ENCODE measurements at places on chromosomes 16 and 17.

GRCh38 chr16:57027067-57027466 is 37.7 kb downstream of the NLRC5 start:
- DNase-seq: no peak

DNA sequence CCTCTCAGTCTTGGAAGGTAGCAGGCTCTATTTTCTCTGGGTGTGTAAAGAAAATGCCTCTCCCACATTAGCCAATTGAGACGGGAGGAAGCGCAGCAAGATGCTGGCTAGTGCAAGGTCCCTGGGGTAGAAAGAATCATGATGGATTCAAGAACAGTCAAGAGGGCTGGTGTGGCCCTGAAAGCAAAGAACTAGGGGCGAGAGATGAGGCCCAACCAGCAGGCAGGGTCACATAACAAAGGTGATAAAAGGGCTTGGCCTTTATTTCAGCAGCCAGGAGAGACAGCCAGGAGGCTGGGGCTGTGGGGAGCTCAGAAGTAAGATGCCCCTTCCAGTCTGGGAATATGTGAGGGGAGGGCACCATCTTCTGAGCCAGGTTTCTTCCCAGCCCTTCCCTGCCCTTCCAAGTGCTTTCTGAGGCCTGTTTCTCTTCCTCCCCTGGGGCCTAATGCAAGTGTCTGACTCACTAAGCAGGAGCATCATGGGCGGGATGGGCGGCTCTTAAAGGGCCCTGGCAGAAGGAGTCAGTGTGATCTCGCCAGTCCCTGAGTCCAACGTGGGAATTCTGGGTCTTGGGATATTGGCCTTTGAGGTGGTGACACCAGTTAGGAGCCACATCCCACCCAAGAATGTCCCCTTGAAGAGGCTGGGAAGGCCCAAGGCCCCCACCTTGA is 3.9 kb upstream of the NLRC5 start:
- DNase-seq: peak; percentile 93

GRCh38 chr16:57041182-57042156 is 50.9 kb upstream of the CPNE2 start:
- no peak for DNase-seq

GRCh38 chr16:2015117-2015946 is 4.3 kb upstream of the NPW start:
- DNase-seq: peak; percentile 60

- DNase-seq: peak; percentile 22
Measured at GRCh38 chr17:17876959-17877528, 40.3 kb upstream of the SREBF1 start.

DNA sequence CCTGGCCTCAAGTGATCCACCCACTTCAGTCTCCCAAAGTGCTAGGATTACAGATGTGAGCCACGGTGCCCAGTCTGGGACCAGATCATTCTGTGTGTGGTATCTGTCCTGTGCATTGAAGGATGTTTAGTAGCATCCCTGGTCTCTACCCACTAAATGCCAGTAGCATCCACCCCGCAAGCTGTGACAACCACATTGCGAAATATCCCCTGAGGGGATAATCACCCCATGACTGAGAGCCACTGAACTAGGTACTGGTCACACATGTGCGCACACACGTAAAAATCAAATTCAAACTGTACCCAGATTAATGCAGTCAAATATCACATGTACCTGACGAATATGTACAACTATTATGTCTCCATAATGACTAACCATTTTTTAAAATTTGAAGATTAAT is 35.8 kb downstream of the TEKT5 start:
- no peak for DNase-seq

GRCh38 chr17:81578561-81579225 is 26.5 kb upstream of the FAAP100 start:
- no peak for DNase-seq

DNA sequence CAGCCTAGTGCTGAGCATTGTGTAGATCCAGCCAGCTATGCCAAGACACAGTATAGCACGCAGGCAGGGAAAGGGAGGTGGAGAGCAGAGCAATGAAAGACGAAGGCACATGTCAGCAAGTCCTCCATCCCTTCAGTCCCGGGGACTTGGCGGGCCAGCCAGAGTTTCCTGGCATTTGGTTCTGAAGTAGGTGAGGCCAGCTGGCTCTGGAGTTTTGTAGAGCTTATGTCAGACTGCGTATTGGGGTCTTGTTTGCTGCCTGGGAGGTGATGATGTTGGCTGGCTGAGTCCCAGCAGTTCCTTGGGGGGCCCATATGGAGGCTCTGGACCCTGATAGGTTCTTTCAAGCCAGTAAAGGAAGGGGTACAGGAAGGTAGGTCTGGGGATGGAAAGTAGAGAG is 55.7 kb upstream of the AKTIP start:
- no peak for DNase-seq

DNA sequence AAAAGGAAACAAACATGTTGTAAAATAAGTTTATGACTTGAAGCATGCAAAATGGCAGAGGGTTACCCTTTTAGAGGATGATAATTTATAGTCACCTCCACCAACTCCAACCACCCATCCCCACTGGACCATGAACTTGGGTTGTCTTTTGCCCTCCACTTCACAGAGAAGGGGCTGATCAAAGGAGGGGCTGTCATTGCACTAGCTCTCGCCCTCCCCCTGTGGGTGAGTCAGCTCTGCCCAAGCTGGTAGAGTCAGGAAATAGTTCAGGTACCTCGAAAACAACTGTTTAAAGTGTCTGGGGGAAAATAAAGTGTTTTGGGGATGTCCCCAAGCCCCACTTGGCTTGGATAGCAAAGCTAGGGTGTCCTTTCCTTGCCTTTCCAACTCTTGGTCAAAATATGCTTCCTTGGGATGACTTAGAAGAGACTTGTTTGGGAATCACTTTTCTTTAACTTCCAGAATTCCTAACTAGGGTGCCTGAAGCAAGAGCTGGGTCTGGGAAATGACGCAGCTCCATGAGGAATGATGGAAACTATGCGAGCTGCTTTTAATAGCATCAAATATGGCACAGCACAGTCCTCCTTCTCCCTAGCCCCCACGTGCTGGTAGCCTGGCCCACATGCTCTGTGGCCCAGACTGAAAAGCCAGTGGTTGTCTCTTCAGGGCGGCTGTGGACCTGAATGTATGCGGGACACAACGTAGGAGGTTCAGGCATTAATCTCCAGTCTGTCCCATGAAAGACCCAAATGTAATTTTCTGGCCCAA is 40.7 kb downstream of the TBX4 start:
- peak; percentile 27 for DNase-seq

- DNase-seq: no peak
Measured at GRCh38 chr16:73794994-73795393, 501.6 kb upstream of the PSMD7 start.

GRCh38 chr16:75445298-75445697 is 12.0 kb upstream of the CFDP1 start:
- DNase-seq: no peak

DNA sequence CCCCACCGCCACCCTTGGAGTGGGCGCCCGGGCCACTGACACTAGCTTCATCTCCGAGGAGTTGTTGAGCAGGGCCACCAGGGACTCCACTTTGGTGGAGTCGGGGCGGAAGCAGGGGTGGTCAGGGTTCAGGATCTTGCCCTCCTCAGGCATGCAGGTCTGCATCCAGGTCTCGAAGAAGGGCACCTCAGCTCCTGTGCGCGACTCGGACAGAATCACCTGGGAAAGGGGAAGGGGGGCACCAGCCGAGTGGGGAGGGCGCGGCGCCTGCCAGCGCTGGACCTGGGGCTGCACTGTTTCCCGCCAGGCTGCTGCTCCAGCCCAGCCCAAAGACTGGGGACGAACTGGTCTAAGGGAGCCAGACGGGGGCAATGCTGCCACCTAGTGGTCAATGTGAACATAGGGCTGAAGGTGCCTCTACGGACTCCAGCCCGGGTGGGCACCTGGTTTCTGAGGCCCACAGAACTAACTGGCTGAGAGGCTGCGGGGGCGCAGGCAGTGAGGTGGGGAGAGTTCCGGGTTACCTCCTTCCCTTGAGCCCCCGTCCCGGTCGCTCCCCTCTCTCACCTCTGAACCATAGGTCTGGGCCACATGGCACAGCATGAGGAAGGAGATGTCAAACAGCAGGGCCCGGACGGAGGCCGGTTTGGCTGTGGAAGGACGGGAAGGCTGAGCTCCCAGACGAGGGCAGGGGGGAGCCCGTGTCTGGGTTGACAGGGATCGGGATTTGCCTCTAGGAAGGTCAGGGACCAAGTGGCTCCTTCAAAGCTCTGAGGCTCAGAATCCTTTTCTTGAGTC is 11.8 kb downstream of the CSF3 start:
- DNase-seq: peak; percentile 77

DNA sequence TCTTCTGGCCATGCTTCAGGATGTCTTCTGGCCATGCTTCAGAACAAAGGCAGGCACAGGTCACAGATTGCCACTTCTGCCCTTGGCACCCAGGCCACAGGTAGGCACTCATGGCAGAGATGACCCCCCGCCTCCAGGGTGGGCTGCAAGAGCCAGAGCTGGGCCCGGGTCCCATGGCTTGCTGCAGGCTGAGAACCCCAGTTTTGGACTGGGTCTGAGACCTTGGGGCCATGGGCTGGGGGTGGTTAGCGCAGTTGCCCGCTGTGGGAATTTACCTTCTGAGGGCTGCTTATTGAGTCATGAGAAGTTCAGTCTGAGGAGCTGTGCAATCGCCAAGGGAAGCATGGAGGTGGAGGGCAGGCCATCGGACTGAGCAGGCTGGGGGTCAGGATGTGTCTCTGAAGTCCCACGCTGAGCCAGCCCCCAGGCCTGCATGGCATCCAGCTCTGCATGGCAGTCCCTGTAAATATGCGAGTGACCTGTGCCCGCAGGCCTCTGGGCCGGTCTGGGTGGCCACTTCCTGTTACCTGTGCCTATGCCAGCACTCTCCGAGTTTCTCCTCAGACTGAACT is 1.7 kb downstream of the ANKRD13B start:
- no peak for DNase-seq

GRCh38 chr17:83065660-83066542 is 13.5 kb upstream of the METRNL start:
- no peak for DNase-seq

- no peak for DNase-seq
Measured at GRCh38 chr17:34241062-34241461, 14.0 kb upstream of the CCL2 start.

DNA sequence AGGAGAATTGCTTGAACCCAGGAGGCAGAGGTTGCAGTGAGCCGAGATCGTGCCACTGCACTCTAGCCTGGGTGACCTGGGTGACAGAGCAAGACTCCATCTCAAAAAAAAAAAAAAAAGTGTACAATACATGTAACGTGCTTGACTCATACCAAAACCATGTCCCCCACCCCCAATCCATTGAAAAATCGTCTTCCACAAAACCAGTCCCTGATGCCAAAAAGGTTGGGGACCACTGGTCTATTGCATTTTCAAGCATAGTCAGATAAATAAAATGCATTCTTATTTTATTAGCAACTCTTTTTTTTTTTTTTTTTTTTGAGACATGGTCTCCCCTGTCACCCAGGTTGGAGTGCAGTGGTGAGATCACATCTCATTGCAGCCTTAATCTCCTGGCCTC is 52.1 kb downstream of the COPRS start:
- DNase-seq: no peak

GRCh38 chr17:40316571-40317344 is 7.8 kb downstream of the RARA start:
- DNase-seq: peak; percentile 86

GRCh38 chr16:58249388-58249779 is 45.4 kb downstream of the PRSS54 start:
- peak; percentile 4 for DNase-seq

DNA sequence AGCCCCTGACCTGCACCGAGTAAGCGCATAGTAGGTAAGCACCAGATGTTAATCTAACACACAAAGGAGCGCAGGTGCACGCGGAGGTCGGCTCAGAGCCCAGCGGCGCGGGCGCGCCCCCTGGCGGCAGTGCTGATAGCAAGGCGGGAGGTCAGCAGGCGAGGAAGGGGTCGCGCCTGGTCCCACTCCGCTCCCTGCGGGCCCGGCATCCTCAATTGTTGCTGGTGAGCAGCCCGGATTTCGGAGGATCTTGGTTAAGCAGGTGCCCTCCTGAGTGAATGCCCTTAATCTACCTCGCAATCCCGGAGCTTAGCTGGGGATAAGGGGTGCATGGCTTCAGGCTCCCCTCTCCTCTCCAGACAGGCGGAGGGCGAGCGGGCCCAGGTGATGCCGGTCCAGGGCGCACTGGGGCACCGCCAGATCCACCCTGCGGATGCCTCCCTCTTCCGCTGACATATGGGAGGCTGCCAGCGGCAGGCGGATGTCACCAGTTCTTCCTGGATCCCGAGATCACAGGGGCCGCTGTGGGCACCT is 4.0 kb upstream of the WNT3 start:
- no peak for DNase-seq

GRCh38 chr17:59284317-59284716 is 47.1 kb upstream of the YPEL2 start:
- DNase-seq: peak; percentile 42

DNA sequence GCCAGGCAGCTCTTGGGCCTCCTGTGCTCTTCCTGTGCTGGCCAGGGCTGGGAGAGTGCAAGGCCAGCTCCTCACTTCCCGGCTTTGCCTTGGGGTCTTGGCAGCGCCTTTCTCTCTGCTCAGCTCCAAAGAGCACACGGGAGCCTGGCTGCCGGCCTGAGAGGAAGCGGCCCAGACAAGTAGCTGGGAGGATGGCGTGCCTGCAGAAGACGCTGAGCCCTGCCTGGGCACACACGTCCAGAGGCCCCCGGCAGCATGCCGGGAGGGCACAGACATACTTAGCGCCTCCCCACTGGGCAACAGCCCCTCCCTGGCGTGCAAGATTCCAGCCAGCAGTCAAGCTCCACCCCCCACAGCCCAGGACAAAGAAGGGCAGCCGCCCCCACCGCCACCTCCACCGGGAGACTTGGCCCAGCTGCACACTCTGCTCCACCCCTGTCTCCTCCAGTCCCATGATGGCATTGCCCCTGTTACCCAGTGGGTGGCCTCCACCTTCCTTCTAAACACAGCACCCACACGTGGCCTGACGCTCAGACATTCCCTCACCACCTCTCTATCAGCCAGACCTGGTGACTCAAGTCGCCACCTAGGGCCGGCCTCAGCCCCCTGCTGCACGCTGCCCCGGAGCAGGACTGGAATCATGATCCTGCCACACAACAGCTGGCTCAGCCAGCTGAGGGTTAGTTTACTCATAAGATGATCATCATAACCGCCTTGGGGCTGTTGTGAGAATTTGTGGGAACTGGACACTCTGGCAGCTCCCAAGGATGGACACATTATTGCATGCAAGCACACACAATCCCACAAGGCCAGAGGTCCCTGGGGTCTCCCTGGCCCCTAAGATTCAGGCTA is 12.4 kb downstream of the SGCA start:
- peak; percentile 99 for DNase-seq

All from mesenchymal stem cell (in vitro differentiated cells and primary cell).